ENCODE measurements at places on chromosomes 12 and 14.

- DNase-seq = no peak
Observed at GRCh38 chr14:56887216-56887615, 76.9 kb upstream of the OTX2 start.

DNA sequence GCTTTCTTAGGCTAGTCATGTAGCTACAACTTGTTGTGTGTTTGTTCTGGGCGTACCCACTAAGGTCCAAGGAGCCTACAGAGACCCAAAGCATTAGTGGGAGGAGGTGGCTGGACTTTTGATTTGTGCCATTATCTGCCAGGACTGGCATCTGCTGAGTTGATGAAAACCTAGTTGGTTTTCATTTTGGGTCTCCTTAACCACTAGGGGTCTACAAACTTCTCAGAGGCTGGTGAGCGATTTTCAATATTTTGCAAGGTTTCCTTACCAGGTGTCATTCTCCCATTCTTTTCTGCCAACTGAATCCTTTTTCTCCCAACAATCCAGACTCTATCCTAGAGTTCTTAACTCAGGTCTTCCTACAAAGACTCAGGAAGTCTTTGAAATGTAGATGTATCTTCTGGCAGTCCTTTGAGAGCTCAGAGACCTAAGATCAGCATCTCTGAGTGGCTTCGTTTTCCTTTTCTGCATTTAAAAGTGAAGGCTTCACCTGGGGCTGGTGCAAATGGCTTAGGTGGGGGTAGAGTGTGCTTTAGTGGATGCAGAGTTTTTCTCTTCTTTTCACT lies 150.0 kb upstream of the RMST start:
- DNase-seq = no peak

DNA sequence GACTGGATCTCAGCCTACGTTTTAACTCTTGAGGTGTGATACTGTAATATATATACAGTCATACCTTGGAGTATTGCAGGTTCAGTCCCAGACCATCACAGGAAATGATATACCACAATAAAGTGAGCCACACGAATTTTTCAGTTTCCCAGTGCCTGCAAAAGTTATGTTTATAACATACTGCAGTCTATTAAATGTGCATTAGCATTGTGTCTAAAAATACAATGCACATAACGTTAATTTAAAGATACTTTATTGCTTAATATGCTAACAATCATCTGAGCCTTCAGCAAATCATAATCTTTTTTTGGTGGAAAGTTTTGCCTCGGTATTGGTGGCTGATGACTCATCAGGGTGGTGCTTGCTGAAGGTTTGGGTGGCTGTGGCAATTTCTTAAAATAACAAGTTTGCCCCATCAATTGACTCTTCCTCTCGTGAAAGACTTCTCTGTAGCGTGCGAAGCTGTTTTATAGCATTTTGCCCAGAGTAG lies 18.9 kb downstream of the PYROXD1 start:
- no peak for DNase-seq

- DNase-seq = no peak
Observed at GRCh38 chr12:12874029-12874428, 17.3 kb upstream of the GPRC5A start.

DNA sequence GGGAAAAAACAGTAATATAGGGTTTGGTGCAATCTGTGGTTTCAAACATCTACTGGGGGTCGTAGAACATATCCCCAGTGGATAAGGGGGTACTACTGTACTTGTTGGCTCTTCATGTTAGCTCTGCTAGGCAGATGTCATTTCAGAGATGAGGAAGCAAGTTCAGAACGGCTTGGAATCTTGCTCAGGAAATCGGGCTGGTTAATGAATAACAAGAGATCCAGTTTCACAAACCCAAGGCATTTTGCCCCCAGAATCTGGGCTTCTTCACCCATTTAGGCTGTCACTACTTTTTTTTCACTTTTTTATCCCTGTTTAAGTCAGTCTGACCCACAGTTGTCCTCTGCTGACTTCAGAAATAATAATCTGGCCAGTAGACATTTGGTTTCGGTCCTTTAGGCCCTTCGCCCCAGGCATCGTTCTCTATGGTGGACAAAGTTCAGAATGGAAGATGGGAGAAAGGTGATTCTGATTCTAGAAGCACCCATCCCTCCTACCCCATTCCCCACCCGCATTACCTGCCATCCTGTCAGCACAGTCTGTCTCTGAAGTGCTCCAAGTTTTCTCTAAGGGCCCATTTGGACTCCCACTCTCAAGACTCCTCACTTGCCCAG lies 4.5 kb downstream of the SUOX start:
- no peak for DNase-seq

DNA sequence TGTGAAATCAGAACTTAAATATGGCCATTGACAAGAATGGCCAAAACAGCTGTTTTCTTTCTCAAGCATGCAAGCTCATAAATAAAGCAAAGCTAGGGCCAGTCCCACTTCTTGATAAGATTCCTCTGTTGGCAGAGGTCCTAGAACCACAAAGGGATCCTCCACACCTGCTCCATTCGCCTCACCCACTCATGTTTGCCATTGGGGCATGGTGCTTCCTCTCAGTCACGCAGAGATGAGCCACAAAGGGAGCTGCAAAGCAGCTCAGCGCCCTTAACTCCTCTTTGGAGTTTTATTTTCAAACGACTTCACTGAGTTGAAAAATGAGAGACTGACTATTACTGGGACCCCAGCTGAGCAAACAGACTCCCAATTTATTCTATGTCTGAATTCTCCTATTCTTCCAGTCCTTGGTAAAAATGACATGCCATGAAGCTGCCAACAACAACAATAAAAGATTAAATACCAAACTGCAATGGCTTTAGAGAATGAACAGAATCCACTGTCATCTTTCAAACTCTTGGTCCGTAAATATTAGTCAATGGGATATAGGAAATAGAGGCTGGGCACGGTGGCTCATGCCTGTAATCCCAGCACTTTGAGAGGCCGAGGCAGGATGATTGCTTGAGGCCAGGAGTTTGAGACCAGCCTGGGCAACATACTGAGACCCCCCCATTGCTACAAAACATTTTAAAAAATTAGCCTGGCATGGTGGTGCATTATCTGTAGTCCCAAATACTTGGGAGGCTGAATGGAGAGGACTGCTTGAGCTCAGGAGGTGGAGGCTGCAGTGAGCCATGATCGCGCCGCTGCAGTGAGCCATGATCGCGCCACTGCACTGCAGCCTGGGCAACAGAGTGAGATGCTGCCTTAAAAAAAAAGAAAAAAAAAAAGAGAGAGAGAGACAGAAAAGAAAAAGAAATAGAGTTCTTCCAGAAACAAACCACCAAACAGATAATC lies 16.4 kb downstream of the MANSC1 start:
- DNase-seq = no peak

DNA sequence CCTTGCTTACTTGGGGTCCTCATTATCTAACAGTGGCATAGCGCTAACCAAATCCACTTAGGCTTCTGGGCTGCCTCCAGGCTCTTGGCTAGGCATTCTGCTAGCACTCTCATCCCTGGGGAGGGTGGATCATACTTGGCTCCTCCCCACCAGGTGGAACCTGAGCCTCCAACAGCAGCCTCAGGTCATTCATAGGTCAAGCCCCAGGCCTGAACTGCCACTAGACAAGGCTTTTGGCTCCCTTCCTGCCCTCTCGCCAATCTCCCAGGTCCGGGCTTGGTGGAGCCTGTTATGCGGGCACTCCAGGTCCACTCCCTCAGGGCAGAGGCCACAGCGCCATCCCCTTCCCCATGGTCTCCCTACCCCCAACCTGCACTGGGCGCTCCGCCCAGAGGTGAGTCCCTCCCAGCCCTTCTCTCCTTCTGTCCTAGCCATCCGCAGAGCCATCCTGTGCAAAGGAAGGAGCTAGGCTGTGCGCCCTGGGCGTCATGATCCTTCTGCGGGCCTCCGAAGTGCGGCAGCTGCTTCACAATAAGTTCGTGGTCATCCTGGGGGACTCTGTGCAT lies 154.9 kb upstream of the AMIGO2 start:
- DNase-seq = no peak

DNA sequence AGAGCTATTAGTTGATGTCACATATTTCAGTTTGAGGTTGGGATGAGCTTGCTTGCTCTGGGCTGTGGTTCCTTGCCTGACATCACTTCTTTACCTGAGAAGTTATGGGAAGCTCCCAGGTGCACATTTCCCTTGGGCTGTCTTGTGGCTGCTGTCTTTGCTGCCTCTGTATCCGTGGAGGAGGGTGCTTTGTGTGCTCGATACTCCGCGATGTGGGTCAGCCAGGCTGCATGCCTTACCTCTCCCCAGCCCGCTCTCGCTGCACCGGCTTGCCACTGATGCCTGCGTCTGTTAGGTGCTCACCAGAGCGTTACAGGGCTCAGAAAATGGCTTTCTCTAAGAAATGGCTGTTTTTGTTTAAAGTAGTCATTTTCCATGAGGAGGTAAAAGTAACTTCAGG lies 19.6 kb downstream of the PELI2 start:
- peak; percentile 28 for DNase-seq

DNA sequence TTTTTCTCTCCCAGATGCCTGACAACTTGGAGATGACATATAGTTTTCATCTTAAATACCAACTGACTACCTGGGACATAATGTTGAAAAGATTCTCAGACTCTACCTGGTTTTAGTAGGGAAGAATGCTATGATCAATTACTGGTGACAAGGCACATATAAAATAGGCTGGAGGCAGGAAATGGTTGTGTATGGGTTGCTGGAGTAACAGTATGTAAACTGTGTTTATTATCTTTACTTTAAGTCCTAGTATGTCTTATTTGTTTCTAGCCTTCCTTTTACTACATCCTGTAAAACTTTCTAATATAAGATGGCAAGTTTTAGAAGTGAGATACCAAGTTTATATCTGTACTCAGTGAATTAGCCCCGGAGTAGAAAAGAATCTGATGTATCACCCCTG lies 98.1 kb downstream of the NUBPL start:
- DNase-seq = no peak

GRCh38 chr14:104211215-104211614 lies 72.8 kb downstream of the KIF26A start:
- no peak for DNase-seq

DNA sequence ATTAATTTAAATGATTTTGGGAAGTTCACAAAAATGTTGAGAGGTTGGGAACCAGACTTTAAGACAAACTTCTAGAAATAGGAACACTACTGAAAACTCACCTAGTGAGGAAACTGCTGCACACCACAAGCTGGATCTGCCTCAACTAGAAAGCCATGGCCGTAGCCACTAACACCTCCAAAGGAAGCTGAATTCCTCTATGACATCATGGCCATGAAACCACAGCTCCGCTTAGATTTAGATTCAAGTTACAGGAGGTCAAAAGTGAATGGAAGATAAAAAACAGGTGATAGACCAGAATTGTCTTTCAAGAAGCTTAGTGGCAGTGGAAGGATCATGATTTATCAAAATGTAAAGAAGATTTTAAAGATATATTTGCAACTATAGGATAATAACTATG lies 208.8 kb upstream of the ALG10 start:
- DNase-seq = no peak

DNA sequence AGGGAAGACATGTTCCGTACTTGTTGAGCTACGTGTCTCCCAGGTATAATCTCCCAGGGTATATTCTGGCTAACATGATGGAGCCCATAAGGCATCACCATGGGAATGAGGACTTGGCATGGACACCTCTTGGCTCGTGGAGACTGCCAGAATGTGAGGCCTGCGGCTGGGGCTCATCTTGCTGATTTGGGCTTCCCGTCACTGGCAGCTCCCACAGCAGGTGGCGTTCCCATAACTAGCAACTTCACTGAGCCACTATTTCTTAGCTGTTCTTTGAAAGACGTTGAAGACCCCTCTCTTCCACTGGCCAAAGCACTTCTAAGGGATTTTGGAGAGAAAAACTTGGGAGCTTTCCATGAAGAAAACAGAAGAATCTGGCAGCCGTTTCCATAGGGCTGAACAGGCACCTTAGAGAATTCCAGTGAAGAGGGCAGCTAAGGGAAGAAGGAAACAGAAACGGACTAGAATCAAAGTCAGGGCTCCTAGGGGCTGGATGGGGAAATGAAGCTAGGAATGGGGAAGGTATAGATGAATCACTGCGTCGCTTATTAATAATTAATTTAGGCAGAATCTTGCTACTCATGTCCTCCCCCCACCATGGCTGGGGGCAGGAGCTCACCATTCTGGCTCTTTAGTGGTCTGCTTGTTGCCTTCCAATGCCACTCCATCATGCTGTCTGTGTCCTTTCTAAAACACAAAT lies 39.7 kb upstream of the FOS start:
- no peak for DNase-seq

- no peak for DNase-seq
Observed at GRCh38 chr14:69537900-69538299, 36.8 kb downstream of the CCDC177 start.

- DNase-seq = no peak
Observed at GRCh38 chr14:81523616-81524015, 10.0 kb downstream of the SEL1L start.

DNA sequence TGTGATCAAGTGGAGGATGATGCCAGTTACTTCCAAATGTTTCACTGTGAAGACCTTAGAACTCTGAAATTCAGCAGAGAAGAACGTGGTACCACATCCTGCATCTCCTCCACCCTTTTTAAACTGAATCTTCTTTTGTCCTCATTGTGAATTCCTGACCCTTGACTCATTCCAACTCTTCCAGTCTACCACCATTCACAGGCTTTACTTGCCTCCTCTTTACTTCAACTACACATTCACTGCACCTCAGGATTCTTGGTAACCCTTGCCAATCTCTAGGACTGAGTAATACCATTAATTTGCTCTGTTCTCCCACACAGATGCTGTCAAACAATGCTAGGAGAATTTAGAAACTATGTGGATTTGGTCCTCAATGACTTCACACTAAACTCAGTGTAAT lies 37.3 kb downstream of the PPP1R12A start:
- DNase-seq = no peak

DNA sequence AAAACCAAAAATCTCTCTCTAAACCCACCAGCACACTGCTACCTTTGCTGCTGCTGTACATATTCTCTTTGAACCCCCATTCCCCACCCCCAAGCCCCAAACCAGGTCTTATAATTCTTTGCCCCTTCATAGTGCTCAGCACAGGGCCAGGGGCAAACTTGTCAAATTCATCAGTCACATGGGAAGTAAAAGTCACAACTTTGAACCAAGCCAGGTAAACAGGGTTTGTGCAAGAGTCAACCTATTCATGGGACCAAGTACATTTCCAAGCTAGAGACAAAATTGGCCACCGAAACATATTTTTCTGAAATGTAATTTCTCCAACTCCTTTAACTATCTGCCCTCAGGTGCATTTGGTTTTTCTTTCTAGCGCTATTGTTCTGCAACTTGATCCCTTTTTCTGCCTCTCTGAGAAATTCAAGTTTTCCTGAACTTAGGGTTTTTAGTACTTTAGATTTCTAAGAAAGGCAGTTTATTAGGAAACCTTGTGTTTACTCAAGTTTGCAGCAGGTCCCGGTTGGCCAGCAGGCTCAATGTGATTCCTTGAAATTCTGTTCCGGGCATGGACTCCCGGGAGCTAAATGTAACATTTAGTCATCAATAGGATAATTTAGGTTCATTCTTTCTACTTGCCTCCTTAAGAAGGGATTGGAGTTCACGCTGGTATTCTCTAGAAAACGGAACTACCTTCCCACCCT lies 230.5 kb downstream of the EFCAB11 start:
- no peak for DNase-seq

DNA sequence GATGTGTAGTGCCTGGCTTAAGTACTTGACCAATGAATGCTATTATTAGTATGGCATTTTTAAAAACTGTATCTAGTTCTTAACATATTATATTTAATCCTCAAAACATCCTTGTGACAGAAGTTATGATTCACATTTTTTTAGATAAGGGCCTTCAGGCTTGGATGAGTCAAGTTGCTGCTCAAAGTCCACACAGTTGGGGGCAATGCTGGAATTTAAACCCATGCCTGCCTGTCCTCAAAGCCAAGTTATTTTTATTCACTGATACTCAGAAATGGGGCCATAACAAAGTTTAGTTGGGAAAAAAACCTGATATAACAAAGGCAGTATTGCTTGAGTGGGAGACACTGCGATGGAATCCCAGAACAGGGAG lies 50.6 kb downstream of the RFX4 start:
- no peak for DNase-seq

GRCh38 chr12:127373559-127373958 lies 893.4 kb upstream of the TMEM132C start:
- no peak for DNase-seq

Measured in BE2C (cell line).